Panc1 (cell line): ENCODE measurements at places on chromosomes 1 and 21. TPM values are rescaled to one million over a fixed set of nuclear protein-coding genes. Genes with fewer than 3 reads are reported as not detected.

The TSPAN1 gene
- 26.1 TPM for total RNA-seq

The RNF186 gene
- not detected for total RNA-seq

The TRNP1 gene
- 81.2 TPM for total RNA-seq

The KCNJ10 gene
- 0.08 TPM for total RNA-seq

The ERICH3 gene
- total RNA-seq: not detected

The C4BPA gene
- total RNA-seq: 0.26 TPM

The CLCA4 gene
- total RNA-seq: 0.08 TPM

The RAB3B gene
- 1.2 TPM for total RNA-seq

The FAAP20 gene
- total RNA-seq: 177 TPM

The SLAMF8 gene
- total RNA-seq: not detected

The LAPTM5 gene
- total RNA-seq: 1.9 TPM

The LRRIQ3 gene
- 0.85 TPM for total RNA-seq

The FCER1A gene
- not detected for total RNA-seq

The NHLH1 gene
- total RNA-seq: 0.18 TPM

The SPATA45 gene
- total RNA-seq: not detected

The COL16A1 gene
- total RNA-seq: 7.6 TPM

The C8B gene
- not detected for total RNA-seq

The CD5L gene
- total RNA-seq: not detected

The C1orf185 gene
- not detected for total RNA-seq

The PEAR1 gene
- total RNA-seq: 16.1 TPM

The MACO1 gene
- 16.5 TPM for total RNA-seq

The TEKT2 gene
- 0.23 TPM for total RNA-seq

The S100A4 gene
- 773 TPM for total RNA-seq

The ZNF670 gene
- total RNA-seq: 6.4 TPM

The AKT3 gene
- 11.0 TPM for total RNA-seq

The OR2AK2 gene
- not detected for total RNA-seq

The RPS6KA1 gene
- total RNA-seq: 44.0 TPM

The BACH1 gene
- 20.0 TPM for total RNA-seq

The GJB3 gene
- 0.15 TPM for total RNA-seq

The ARTN gene
- total RNA-seq: 0.49 TPM

The GFI1 gene
- 0.49 TPM for total RNA-seq

The LCE3D gene
- total RNA-seq: not detected

The CA14 gene
- total RNA-seq: not detected

The C1orf226 gene
- 38.4 TPM for total RNA-seq

The LIN28A gene
- 0.64 TPM for total RNA-seq

The ILDR2 gene
- total RNA-seq: 0.08 TPM

The PLA2G5 gene
- total RNA-seq: not detected

The PEF1 gene
- total RNA-seq: 58.4 TPM

The ALX3 gene
- total RNA-seq: not detected

The JAM2 gene
- total RNA-seq: 0.21 TPM

The ADAMTSL4 gene
- 9.5 TPM for total RNA-seq
